Stimulated activated CD4-positive, alpha-beta T cell treated with anti-CD3 and anti-CD28 coated beads, Interleukin-1b, Interleukin-23, amount 100 ng/mL, for 48 hours (primary cell): ENCODE measurements at places on chromosomes 13 and 19.

GRCh38 chr19:43768273-43769050 is 12.3 kb downstream of the KCNN4 start:
- no peak for DNase-seq

DNA sequence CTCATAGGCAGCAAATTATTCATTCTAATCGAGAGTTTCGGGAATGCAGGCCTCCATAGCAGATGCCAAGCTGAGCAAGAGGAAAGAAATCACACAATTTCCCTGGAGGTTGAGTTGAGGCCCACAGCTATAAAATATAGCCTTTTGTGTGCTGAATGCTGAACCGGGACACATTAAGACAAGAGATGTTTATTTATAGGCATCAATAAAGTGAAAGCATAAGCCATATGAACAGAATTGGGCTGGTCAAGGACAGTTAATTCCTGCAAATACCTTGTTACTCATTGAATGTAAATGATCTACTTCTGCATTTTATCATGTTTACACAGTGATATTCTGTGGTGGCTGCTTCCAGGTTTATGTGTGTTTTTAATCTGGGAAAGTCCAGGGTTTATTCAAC is 461.7 kb downstream of the KLF12 start:
- DNase-seq: no peak

GRCh38 chr13:56975647-56976046 is 165.1 kb upstream of the PRR20A start:
- DNase-seq: no peak

- no peak for DNase-seq
Measured at GRCh38 chr13:43223216-43223615, 199.8 kb downstream of the DNAJC15 start.

DNA sequence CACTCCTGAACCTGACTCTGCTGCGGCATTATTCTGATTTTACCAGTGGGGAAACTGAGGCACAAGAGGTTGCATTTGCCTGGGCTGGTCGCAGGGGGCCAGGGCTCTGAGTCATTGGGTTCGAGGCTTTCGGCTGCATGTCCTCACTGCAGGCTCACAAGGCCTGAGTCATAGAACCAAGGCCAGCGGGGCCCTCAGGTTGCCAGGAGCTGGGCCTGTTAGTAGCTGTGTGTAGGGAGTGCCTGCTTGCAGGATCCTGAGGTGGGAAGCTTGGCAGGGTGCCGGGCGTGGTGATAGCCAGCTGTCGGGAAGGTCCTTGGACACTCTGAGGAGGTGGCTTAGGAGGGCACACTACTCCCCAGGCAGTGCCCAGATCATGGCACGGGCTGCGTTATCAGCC is 21.6 kb upstream of the F2RL3 start:
- DNase-seq: no peak

- DNase-seq: no peak
Measured at GRCh38 chr19:41796901-41797300, 514 bp downstream of the CEACAM3 start.

- no peak for DNase-seq
Measured at GRCh38 chr13:83048419-83048818, 833.9 kb downstream of the SLITRK1 start.

- DNase-seq: no peak
Measured at GRCh38 chr13:104289400-104289799, 1223.2 kb upstream of the SLC10A2 start.

DNA sequence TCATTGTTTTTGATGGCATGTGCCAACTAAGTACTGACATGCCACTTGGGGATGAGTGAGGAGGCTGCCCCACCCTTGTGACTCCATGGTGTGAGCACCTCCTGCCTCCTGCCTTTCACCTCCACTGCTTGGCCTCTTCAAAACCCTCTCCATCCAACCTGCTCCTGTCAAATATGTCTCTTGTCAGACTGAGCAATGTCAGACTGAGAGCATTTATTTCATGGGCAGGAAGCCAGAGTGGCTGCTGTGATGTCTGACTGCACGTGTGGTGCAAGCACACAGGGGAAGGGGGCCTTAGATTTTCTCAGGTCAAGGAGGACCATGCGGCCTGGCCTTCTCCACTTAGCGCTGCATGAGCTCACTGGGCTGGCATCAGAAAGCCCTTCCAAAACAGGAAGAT is 68.3 kb downstream of the STARD13 start:
- DNase-seq: no peak

- DNase-seq: no peak
Measured at GRCh38 chr13:109096101-109096500, 466.7 kb downstream of the MYO16 start.

DNA sequence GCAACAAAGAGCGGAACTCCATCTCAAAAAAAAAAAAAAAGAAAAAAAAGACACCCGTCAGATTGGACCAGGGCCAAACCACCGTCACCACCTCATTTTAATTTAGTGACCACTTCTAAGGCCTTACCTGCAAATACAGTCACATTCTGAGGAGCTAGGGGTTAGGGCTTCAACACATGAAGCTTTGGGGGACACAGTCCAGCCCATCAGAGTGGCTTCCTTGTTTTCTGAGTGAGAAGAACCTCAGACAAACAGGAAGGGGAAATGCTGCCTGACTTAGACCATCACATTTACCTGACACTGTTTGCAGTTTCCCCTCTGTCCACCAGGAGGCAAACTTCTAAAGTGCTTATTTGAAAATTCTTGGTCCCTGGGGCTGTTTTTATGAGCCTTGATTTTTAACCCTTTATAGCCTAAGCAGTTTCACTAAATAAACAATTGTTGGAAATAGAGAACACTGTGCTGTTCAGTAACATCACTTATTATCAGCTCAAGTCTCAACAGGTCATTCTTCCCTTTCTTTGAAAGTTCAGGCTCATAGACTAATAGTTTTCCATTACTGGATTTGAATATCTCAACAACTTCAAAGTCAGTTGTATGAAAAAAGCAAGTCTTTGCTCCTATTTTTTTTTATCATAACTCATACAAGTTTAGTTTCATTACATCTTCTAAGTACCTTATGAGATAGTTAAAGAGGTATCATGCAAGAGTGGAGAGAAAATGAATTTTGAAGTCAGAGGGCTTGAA is 74.9 kb upstream of the WASF3 start:
- peak; percentile 64 for DNase-seq
